ENCODE measurements at places on chromosomes 1 and 21.

GRCh38 chr1:206769304-206769731, 1.3 kb upstream of the IL19 start:
- peak; percentile 45 for DNase-seq

GRCh38 chr1:160755461-160755860, 16.4 kb downstream of the SLAMF7 start:
- DNase-seq: no peak

DNA sequence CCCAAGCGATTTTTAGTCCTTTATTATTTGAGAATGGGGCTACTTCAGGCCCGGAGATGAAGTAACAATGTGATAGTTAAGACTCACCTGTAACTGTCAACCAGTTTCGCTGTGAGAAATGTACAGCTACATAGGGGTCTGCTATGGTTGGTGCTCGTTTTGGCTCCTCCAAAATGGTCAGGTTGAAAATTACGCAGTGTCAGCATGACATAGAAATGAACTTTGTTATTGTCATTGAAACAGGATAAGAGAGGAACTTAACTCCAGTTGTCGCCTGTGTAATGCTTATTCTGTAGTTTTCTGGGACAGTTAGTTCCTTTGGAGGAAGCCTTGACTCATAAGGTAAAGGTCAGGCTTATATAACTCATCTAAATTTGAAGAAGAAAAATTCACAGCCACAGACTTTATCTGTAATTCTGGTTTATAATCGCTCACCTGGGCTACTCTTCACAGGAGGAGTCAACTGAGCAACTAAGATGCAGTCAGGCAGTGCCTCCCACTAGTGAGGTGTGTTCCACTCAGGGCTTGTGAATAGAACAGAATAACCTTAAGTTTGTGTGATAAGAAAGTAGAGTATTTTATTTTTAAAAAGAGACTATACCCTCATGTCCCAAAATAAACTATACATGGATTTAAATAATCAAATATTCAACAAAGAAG, 130.9 kb downstream of the CD247 start:
- no peak for DNase-seq

- DNase-seq: no peak
Measured at GRCh38 chr1:20578721-20579395, 10.0 kb upstream of the CDA start.

DNA sequence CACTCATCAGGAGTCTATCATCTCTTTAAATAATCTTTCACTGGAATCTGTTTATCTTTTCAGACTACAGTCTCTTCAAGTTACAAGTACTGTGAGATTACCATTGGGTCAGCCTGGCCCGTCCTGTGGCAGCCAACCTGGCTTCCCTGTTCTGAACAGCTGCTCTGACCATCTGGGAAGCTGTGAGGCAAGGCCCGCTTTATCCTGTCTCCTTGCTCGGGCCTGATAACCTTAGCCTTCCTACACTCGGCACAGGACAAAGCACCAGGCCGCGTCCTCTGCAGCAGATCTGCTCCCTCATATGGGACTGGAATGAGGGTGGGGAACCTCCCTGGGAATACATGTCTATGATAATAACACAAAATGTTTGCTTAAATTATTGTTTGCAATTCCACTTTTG, 113.3 kb downstream of the PTPN14 start:
- DNase-seq: no peak

- DNase-seq: no peak
Measured at GRCh38 chr1:14511796-14512585, 86.5 kb upstream of the KAZN start.

GRCh38 chr1:204828352-204828850, 42.3 kb upstream of the NFASC start:
- DNase-seq: no peak

DNA sequence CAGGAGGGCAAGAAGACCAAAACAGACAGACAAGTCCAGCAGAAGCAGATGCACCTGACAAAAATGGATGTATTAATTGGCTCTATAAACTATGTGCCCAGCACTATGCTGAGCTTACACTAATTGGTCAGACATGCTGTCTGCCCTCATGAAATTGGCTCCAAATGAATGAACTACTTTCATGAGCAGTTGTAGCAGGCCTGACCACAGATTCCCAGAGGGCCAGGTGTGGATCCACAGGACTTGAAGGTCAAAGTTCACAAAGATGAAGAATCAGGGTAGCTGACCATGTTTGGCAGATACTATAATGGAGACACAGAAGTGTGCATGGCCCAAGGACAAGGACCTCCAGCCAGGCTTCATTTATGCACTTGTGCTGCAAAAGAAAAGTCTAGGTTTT, 14.5 kb downstream of the SLAMF7 start:
- no peak for DNase-seq

GRCh38 chr1:228851193-228851592, 115.9 kb downstream of the RHOU start:
- no peak for DNase-seq

DNA sequence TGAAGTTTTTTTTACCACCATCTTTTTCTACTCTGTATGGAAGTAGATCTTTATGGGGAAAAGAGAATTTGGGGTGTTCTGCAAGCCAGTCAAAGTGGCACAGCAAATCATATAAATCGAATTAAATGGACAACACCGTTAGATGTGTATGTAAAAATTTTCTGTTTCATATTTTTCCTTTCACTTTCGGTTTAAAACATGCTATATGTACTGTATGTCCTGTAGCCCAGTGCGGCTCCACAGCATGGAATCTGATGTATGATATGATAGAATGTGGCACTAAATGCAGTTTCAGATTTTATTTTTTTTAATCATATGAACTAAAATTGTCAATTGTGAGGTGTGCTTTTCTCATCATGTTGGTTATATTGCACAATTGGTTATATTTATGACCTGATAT, 32.9 kb downstream of the RAB4A start:
- DNase-seq: no peak

DNA sequence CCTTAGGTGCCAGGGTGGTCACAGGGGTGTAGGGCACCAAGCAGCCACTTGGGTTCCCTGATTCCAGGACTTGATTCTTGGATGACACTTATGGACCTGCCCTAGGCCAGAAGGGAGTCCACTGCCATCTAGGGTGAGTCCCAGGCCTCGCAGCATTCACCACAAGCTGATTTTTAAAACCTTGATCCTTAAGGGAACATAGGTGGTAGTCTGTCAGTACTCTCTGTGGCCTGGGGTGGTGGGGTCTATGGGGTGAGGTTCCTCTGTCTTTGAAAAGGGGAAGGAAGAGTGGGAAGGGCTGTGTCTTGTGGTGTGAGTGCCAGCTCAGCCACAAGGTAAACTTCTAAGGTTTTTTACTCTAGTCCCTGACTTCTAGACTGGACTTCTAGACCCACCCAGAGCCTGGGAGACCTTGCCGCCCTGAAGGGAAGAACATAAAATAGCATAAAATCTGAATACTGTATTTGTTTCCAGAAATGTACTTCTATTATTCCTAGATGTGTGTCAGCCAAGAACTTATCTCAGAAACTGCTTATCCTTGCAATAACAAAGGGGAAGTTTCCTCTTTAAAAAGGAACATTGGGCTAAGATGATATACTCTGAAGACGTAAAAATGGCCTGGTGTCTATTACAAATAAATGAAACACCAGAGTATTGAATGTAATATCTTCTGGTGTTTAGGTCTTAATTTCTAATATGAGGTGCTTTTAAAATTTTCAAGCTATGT, 757.3 kb downstream of the LTN1 start:
- no peak for DNase-seq

DNA sequence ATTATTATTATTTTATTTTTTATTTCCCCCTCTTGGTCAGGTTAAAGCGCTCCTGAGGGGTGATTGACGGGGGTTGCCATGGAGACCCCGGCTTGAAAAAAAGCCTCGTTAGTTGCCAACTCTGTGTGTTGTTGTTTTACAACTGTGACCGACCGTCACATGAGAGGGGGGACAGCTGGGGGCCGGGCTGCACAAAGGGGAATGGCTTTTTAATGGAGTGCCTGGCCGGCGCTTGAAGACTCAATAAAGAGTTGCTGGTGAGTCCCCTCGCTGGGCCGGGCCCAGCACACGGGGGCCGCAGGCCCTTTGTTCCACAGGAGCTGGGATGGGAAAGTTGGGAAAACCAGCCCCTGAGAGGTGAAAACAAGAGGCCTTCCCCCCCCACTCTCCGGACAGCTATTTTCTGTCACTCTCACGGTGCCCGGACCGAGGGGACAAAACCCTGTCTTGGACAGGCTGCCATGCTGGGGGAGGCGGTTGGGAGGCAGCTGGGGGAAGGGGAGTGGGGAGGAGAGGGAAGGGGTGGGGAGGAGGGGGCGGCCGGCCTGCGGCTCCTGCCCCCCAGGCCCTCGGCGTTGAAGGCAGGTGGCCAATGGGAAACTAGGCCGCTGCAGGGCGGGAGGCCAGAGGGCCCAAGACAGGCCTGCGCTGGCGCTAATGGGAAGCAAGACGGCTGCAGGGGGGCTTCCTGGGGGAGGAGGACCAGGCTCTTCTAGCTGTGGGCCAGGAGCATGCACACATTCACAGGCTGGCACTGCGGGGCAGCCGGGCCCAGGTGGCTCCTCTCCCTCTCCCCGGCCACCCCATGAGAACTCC, 67.6 kb downstream of the CASZ1 start:
- no peak for DNase-seq

DNA sequence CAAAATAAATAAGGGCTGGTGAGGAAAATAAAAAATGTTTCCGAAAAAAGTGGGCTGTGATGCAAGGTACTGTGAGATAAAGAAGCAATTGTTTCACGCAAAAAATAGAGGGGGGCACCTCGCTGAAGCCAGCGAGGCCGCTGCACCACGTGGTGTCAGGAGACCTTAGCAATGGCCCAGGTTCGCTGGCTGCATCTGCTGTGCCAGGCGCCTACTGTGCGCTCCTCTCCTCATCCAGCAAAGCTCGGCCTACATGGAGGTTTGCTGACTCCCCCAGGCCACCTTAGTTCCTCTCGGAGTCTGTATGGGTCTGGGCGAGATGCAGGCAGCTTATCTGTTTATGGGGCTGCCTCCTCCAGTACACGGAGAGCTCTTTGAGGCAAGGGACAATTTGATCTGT, 119.6 kb downstream of the NR5A2 start:
- no peak for DNase-seq

DNA sequence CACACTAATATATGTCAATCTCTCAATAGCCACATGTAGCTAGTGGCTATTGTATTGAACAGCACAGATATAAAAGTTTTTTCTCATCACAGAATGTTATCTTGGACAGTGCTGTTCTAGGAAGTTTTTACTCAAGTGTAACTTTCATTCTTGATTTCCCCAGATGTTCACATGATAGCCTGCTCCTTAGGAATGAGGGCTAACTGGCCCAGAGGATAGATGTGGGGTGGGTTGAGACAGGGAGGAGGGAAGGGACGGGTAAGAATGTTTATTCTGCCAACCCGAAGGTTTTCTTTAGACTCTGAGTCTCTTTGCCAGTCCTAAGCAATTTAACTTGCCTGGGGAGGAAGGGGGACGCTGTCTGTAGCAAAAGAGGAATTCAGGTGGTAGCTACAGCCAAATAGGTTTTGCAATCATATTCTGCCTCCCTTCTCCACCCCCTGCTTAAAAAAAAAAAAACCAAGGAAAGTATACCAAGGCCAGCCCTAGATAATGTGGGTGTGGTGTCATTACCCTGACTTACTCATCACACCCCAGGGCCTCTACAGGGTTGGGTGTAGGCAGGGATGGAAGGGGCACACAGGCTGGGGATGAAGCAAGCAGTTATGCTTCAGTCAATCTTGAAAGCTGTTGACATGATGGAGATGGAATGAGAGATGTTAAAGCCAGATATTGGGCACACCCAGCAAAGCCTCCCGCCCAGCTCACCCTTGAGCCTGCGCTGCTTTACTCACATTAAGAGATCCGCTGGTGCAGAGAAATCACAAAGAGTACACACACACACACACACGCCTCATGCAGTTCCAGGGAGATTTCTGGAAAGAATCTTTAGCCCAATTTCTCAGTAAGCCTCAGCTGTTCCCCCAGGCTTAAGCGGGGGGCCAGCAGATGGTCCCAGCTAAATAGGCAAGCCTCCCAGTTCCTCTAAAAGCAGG, 59.9 kb downstream of the PLXNA2 start:
- no peak for DNase-seq

- DNase-seq: no peak
Measured at GRCh38 chr1:57418971-57419370, 4.9 kb downstream of the DAB1 start.

- peak; percentile 58 for DNase-seq
Measured at GRCh38 chr1:25922056-25922970, 16.1 kb upstream of the STMN1 start.

GRCh38 chr1:17736625-17737024, 18.5 kb upstream of the ACTL8 start:
- no peak for DNase-seq

GRCh38 chr21:42640486-42640885, 12.9 kb upstream of the PDE9A start:
- DNase-seq: no peak

DNA sequence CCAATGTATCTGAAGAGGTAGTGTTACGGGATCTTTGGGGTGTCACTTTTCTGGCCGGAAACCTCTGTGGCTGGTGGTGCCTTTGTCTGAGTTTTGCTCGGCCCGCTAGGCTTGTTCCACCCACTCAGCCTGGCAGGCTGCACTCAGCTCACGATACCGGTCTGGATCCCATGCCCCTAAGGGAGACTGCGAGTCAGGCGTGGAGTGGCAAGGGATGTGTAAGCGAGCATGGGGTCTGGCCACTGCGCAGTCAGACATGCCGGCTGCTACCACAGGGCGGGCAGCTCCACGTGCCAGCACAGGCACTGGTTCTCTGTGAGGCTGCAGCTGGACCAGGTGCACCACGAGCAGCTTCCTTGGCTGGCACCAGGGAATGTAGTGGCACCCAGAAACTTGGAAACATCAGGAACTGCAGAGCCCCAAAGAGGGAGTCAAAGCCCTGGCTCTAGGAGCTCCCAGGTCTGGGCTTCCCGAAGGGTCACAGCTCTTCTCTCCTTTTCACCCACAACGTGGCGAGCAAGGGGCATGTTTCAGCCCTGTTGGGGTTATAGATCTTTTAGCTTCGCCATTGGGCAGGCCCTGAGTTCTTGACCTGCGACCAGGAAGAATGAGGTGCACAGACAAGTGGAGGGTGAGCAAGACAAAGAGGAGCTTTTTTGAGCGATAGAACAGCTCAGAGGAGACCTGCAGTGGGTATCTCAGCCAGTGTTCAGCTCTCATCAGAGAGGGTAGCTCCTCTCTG, 23.8 kb upstream of the LRRC8C start:
- peak; percentile 67 for DNase-seq

DNA sequence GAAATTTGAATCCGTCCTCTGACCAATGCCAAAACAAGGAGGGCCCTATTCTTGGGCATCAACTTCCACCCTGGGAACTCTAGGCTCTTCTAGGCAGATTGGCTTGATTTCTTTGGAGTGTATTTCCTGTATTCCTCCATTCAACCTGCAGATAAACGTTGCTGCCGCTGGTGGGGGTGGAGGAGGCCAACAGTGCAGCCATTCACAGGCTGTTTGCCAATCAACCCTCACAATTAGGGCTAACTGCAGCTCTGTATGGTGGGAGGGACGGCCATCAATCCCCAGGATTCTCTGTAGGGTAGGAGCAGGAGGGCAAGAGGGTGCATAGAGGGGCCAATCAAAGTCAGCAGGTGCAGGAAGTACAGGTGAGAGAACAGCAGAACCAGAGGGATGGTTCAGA, 273.1 kb upstream of the PROX1 start:
- no peak for DNase-seq

Measured in central memory CD4-positive, alpha-beta T cell (primary cell).